ENCODE measurements at places on chromosomes 1 and 21.

- DNase-seq = peak; percentile 58
These were observed 47.0 kb downstream of the CYP2J2 start for GRCh38 chr1:59879574-59879973.

DNA sequence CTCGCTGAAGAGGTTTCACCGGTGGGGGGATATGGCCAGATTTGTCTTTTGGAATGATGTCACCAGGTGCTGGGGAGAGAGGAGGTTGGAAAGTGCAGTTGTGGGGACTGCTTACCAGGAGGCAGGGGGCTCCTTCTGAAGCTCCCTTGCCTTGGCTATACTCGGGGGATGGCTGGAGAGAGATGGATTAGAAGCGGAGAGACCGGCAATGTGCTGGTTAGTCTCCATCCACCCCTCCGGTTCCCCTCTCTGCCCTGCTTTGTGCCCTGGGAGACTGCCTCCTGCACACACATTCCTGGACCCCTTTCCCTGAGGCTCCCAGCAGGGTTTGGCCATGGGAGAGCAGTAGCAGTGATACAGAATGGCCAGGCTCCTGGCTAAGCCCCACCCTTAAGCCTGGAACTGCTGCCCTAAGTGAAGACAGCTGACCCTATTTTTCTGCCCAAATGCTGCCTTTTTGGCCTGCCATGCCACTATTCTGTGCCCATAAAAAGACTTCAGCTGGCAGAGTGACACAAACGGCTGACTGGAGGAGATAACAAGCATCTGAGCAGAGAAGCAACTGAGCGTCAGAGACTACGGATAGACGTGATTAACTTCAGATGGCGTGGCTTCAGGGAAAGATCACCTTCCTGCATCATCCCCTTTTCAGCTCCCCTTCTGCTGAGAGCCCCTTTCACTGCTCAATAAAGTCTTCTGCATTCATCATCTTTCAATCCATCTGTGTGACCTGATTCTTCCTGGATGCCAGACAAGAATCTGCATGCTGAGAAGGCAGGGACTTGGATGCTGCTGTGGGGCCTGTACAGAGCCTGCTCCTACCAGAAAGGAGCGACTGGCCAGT, 14.5 kb upstream of the VPS13D start:
- DNase-seq = no peak

- peak; percentile 58 for DNase-seq
These were observed 1.6 kb downstream of the UBASH3A start for GRCh38 chr21:42405064-42406013.

GRCh38 chr1:165637427-165637826, 6.4 kb downstream of the MGST3 start:
- no peak for DNase-seq

- DNase-seq = no peak
These were observed 41.9 kb downstream of the ASTN1 start for GRCh38 chr1:177122461-177123251.

GRCh38 chr1:82879701-82880305, 1079.1 kb downstream of the ADGRL2 start:
- no peak for DNase-seq

DNA sequence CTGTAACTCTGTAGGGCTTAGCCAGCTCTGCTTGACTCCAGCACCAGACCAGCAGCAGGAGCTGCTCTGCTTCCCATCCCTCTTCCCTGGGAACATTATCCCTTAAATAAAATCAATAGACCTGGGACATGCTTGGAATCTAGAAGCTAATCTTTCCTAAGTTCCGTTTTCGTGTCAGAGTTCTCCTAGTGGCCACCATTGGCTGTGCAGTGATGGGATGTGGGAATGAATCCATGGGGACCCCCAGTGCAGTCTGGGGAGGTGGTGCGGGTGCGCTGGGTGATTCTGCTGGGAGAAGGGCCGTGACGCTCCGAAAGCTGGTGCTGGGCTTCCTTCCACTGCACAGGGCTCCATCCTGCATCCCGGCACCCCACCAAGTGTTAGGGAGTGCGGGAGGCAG, 202.7 kb downstream of the CAMTA1 start:
- DNase-seq = no peak

DNA sequence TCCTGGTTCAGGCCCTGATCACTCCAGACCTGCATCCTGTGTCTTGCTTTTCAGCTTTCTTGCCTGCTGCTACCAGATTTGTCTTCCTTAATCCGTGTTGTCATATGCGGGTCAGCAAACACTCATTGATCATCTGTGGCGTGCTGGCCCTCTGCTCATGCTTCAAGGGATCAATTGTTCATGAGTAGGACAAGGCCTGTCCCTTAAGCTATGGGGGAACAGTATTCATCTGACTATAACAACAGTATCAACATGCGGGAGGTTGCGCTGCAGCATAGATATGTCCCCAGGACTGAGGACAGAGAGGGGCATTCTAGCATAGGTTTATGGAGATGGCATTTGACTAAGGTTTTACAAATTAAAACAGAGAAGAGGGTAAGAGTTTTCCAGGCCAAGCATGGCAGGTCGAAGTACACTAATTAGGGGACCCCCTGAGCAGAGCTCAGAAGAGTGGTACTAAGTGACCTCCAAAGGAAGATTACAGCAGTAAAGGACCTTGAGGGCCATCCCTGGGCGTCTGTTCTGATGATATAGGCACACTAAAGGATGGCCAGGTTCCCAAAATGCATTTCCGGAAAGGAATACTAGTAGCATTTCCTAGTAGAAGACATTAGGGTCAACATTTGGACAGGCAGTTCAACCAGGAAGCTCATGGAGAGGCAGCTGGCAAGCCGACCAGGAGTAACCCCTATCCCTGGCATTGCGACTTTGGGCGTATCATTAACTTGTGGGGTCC, 811 bp upstream of the ZNF672 start:
- no peak for DNase-seq

DNA sequence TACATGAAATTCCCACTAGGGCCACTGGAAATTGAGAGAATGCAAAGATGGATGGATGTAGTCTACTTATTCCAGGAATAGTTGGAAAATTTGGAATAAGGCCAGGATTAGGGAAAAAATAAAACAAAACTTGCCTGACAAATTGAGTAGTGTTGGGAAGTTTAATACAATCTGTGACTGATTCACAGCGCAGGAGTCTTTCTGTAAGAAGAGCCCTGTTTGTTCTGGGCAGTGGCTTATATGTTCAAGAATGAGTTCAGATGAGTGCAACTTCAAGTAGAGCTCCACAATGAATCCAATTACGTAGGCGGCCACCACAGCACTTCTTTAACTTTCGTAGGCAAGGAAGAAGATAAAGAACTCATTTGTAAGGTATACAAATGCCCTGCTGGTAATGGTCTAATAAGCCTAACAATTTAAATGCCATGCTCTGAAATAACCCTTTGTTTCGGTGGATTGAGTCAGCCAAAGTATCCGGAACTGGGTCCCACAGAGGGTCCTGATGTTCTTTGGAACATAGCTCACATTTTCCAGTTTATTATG, 47.1 kb upstream of the KCNE1 start:
- no peak for DNase-seq
